Nephron progenitor cell (in vitro differentiated cells): ENCODE measurements at places on chromosomes 6 and 20.

DNA sequence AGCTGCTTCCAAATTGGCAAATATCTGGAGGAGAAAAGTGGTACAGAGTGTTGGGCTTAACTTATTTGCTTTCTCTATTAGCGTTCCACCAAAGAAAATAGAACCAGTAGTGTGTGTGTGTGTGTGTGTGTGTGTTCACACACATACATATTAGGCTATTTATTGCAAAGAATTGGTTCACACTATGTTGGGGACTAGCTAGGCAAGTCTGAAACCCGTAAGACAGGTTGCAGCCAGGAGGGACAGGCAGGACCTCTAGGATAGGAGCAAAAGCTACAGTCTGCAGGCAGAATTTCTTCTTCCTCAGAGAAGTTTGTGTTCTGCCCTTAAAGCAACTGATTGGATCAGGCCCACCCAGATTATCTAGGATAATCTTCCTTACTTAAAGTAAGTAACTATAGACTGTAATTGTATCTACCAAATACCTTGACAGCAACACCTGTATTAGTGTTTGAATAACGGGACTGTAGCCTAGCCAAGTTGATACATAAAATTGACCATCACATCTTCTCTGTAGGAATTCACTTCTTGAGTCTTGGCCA lies 12.8 kb downstream of the KCTD20 start:
- no peak for DNase-seq
- H3K4me1 ChIP-seq = no peaks in the 10 kb centered on the region
- H3K27ac ChIP-seq = no peak overlapping the region
- H3K36me3 ChIP-seq = peaks cover 44% of the 10 kb centered on the region
- no peaks in the 10 kb centered on the region for H3K27me3 ChIP-seq
- H3K4me3 ChIP-seq = no peak overlapping the region

GRCh38 chr20:57509665-57510237 lies 15.2 kb downstream of the CTCFL start:
- no peaks in the 10 kb centered on the region for H3K36me3 ChIP-seq
- peaks cover 42% of the 10 kb centered on the region for H3K4me1 ChIP-seq
- H3K27me3 ChIP-seq = peaks cover 12% of the 10 kb centered on the region
- no peak overlapping the region for H3K27ac ChIP-seq
- peak; percentile 48 for DNase-seq
- H3K4me3 ChIP-seq = no peak overlapping the region

DNA sequence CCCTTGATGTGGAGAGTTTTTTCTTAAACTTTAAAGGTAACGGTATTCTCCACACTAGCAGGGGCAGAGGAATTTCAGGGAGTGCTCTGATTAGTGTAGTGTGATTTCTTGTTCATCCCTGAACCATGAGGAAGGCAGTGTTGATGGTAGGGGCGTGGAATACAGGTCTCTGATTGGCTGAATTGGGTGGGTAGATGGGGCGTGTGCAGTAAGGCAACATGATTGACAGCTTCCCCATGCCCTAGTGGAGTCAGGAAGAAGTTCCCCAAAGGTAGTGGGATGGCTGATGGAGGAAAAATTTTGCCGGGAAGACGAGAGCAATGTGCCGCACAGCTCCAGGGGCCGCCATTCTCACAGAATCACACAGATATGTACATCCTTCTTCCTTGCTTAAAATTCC lies 97.4 kb upstream of the SALL4 start:
- no peak overlapping the region for H3K4me3 ChIP-seq
- no peak for DNase-seq
- no peaks in the 10 kb centered on the region for H3K36me3 ChIP-seq

DNA sequence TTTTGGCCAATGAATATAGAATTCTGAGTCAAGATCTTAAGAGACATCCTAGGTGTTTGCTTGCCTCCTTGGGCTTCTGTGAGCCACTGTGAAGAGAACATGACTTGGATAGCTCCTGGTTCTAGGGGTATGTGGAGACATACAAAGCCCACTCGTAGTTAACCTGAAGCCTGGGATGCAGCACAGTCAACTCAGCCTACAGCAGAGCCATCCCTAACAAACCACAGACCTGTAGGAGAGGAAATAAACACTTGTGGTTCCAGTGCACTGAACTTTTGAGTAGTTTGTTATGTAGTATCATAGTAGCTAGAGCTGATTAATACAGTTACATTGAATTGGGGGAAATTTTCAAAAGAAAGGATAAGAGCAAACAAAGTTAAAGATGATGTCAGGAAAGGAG lies 474.4 kb upstream of the HSF2 start:
- H3K4me1 ChIP-seq = peaks cover 18% of the 10 kb centered on the region
- no peak overlapping the region for H3K4me3 ChIP-seq
- H3K27ac ChIP-seq = no peak overlapping the region
- no peaks in the 10 kb centered on the region for H3K36me3 ChIP-seq
- H3K27me3 ChIP-seq = peaks cover 16% of the 10 kb centered on the region

GRCh38 chr6:170225852-170226417 lies 64.9 kb downstream of the DLL1 start:
- H3K36me3 ChIP-seq = no peaks in the 10 kb centered on the region
- no peak overlapping the region for H3K4me3 ChIP-seq
- peak overlapping the region; percentile 8 for H3K27ac ChIP-seq
- peaks cover 11% of the 10 kb centered on the region for H3K27me3 ChIP-seq

DNA sequence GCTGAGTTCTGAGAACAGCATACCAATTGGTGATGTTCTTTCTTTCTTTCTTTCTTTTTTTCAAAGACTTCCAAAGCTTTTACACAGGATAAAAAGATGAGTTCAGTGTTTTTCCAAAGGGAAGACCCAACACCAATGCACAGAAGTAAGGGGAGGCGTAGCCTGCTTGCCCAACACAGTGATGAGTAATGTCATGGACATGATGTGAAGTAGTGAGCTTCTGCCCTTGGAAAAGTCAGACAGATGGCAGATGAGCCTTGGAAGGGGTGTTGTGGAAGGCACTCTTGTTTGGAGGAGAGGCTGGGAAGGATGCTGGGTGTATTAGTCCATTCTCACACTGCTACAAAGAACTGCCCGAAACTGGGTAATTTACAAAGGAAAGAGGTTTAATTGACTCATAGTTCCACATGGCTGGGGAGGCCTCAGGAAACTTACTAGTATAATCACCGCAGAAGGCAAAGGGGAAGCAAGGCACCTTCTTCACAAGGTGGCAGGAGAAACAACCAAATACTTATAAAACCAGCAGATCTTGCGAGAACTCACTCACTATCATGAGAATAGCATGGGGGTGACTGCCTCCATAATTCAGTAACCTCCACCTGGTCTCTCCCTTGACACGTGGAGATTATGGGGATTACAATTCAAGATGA lies 12.6 kb downstream of the LRP11 start:
- H3K36me3 ChIP-seq = no peaks in the 10 kb centered on the region
- peaks cover 14% of the 10 kb centered on the region for H3K4me1 ChIP-seq

DNA sequence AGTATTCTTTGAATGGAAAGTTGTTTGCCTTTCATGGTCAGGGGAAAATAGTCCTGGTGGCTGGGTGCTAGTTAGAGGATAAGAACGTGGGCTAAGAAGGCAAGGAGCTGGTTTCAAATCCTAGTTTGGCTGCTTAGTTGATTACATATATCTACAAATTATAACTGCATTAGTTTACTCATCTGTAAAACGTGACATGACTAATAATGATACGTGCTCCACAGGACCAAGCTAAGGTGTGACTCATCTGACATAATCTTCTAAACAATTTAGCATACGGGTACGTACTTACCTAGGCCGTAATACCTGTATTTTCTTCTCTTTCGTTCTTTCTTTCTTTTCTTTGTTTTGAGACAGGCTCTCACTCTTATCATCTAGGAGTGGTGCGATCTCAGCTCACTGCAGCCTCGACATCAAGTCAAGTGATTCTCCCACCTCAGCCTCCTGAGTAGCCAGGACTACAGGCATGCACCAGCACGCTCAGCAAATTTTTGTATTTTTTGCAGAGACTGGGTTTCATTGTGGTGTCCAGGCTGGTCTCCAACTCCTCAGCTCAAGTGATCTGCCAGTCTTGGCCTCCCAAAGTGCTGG lies 1274.2 kb upstream of the GJE1 start:
- no peak overlapping the region for H3K4me3 ChIP-seq
- H3K27me3 ChIP-seq = no peaks in the 10 kb centered on the region
- peaks cover 11% of the 10 kb centered on the region for H3K4me1 ChIP-seq
- DNase-seq = no peak

DNA sequence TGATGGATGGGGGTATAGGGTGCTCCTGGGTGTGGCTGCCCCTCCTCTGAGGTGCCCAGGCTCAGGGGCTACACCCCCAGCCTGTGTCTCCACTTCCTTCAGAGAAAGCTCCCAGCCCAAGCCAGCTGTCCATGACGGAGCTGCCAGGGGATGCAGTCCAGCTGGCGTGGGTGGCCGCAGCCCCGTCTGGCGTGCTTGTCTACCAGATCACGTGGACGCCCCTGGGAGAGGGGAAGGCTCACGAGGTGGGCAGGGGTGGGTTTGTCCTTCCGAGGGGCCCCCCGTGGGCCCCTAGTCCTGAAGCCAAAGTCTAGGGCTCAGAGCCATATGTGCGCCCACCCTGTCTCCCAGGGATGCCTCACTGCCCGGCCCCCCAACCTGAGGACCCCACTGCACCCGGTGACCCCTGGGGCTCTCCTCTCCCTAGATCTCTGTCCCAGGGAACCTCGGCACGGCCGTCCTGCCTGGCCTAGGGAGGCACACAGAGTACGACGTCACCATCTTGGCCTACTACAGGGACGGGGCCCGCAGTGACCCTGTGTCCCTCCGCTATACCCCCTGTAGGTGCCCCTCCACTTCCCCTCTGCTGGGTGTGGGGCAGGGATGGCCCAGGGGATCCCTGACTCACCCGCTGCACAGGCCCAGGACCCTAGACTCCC lies 19.8 kb downstream of the COL20A1 start:
- peaks cover 12% of the 10 kb centered on the region for H3K4me1 ChIP-seq
- no peak overlapping the region for H3K27ac ChIP-seq
- H3K36me3 ChIP-seq = no peaks in the 10 kb centered on the region
- H3K27me3 ChIP-seq = peaks cover 8% of the 10 kb centered on the region
- no peak for DNase-seq

- H3K4me1 ChIP-seq = peaks cover 3% of the 10 kb centered on the region
- peak overlapping the region; percentile 26 for H3K27ac ChIP-seq
- no peak overlapping the region for H3K4me3 ChIP-seq
- H3K36me3 ChIP-seq = no peaks in the 10 kb centered on the region
- peaks cover 17% of the 10 kb centered on the region for H3K27me3 ChIP-seq
- no peak for DNase-seq
Observed at GRCh38 chr20:2282181-2282580, 13.6 kb upstream of the TGM3 start.

DNA sequence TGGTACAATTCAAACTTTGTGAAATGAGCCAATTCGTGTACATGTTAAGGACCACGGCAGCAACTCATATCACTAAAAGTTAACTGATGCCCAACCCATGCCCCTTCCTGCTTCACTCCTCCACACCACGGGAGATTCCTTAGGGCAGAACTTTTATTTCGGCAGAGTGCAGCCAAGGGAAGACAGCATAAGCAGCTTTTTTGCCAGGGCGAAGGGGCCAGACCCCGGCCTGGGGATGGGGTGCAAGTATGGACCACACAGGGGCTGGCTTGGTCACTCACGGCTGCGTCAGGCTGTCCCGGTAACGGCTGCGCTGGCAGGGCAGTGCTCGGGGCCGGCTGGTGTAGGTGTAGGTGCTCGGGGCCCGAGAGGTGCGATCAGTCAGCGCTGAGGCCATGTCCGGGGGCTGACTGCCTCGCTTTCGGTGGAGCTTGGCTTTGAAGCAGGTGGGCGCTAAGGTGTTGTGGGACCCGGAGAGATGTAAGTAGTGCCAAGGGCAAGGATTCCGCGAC lies 792 bp downstream of the RSPH3 start:
- peaks cover 33% of the 10 kb centered on the region for H3K4me1 ChIP-seq
- H3K36me3 ChIP-seq = peaks cover 37% of the 10 kb centered on the region
- H3K27me3 ChIP-seq = peaks cover 7% of the 10 kb centered on the region
- no peak for DNase-seq
- peak overlapping the region; percentile 95 for H3K4me3 ChIP-seq
- peak overlapping the region; percentile 97 for H3K27ac ChIP-seq

- no peaks in the 10 kb centered on the region for H3K36me3 ChIP-seq
- peaks cover 4% of the 10 kb centered on the region for H3K4me1 ChIP-seq
- H3K27ac ChIP-seq = no peak overlapping the region
- peaks cover 11% of the 10 kb centered on the region for H3K27me3 ChIP-seq
- no peak for DNase-seq
Observed at GRCh38 chr20:53792946-53793536, 199.4 kb upstream of the ZNF217 start.

- no peak for DNase-seq
- H3K4me1 ChIP-seq = peaks cover 10% of the 10 kb centered on the region
- no peak overlapping the region for H3K27ac ChIP-seq
- H3K27me3 ChIP-seq = no peaks in the 10 kb centered on the region
- H3K4me3 ChIP-seq = no peak overlapping the region
- no peaks in the 10 kb centered on the region for H3K36me3 ChIP-seq
Observed at GRCh38 chr20:11158589-11158988, 484.8 kb upstream of the JAG1 start.

DNA sequence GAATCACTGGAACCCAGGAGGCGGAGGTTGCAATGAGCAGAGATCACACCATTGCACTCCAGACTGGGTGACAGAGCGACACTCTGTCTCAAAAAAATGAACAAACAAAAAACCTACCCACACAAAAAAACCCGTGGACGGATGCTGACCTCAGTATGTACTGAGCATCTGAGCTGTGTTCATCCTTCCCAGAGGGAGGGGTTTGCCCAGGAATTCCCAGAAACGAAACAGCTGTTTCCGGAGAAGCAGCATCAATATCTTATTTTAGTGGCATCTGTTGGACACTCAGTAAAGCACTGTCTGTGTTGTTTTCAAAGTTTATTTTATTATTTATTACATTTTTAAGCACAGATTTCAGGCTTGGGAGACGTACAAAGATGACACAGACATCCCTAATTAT lies 18.7 kb downstream of the NANP start:
- H3K27me3 ChIP-seq = no peaks in the 10 kb centered on the region
- no peaks in the 10 kb centered on the region for H3K4me1 ChIP-seq
- H3K27ac ChIP-seq = no peak overlapping the region
- no peaks in the 10 kb centered on the region for H3K36me3 ChIP-seq

DNA sequence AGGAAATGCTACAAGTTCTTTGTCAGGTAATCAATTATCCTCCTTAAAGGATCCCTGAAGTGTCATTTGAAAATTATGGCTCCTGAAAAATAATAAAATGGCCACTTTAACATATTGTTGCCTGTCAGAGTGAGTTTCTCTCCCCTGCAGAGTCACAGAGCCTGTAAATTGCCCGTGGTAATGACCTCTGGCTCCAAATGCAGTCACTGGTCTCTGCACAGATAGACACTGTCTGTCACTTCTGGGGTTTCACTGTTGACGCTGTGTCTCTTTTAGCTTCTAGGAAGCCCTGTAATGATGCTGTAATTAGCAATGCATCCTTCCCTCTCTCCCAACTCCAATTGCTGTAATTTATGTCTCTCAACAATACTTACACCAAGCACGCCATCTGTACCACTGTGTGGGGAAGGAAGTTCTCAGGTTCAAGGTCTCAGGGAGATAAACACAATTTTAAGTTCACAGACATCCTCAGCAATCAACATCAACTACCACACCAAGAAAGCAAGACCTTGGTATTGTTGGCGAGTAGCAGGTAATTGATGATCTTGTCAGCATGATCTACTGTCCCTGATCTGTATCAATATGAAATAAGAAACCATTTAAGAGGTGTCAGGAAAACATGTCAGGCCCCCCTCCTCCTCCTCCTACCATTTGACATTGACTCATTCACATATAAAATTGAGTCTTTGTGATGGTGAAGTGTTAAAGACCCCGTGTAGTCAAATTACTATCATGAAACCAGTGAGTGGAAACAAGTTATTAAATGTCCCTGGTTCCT lies 91.2 kb upstream of the SULF2 start:
- H3K36me3 ChIP-seq = no peaks in the 10 kb centered on the region
- no peak for DNase-seq
- H3K27ac ChIP-seq = no peak overlapping the region
- no peak overlapping the region for H3K4me3 ChIP-seq
- peaks cover 53% of the 10 kb centered on the region for H3K4me1 ChIP-seq

- no peak overlapping the region for H3K27ac ChIP-seq
- peaks cover 16% of the 10 kb centered on the region for H3K4me1 ChIP-seq
- DNase-seq = no peak
Observed at GRCh38 chr6:165611294-165611693, 51.7 kb downstream of the PDE10A start.
